GM12878 (cell line): ENCODE measurements at places on chromosomes 6 and 20.

GRCh38 chr6:44116641-44117382, 10.4 kb downstream of the MRPL14 start:
- peaks cover 3% of the 10 kb centered on the region; the same call in 1 of the 2 replicates for H3K4me1 ChIP-seq
- no peak overlapping the region for H3K27ac ChIP-seq
- H3K36me3 ChIP-seq = peaks cover 17% of the 10 kb centered on the region

DNA sequence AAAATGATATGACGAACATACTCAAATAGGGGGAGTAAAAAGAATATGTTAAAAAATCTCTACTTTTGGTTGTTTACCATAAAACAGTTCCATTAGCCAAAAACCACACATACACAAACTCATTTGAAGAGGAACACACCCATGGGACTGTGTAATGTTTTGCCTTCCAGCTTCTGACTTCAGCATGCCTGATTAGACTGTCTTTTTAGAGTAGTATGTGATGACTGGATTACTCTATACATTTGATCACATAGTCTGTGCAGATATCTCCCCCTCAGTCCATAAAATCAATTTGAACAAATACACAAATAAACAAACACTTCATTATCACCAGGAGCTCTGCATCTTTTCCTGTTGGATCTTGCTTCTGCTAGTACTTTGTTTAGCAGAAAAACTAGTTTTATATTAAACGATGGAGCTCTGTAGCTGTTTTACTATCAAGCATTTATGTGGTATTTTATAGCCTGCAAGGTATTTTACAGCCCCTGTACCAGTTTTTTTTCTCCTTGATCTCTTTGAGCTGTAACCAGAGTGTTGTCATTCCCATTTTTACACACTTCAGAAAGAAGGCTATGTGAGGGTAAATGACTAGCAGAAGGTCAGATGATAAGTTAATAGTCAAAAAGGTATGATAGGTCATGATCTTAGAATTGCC, 866.5 kb upstream of the MAP3K7 start:
- H3K4me1 ChIP-seq = no peaks in the 10 kb centered on the region
- no peak overlapping the region for H3K27ac ChIP-seq
- no peaks in the 10 kb centered on the region for H3K36me3 ChIP-seq
- H3K4me3 ChIP-seq = no peak overlapping the region
- H3K27me3 ChIP-seq = no peaks in the 10 kb centered on the region
- DNase-seq = no peak

- H3K27me3 ChIP-seq = no peaks in the 10 kb centered on the region
- no peaks in the 10 kb centered on the region for H3K36me3 ChIP-seq
- H3K27ac ChIP-seq = no peak overlapping the region
- no peaks in the 10 kb centered on the region for H3K4me1 ChIP-seq
- DNase-seq = no peak
- H3K4me3 ChIP-seq = no peak overlapping the region
These were observed 87.8 kb downstream of the PLCB4 start for GRCh38 chr20:9156529-9157280.

GRCh38 chr6:4336778-4337442, 201.5 kb upstream of the ECI2 start:
- H3K27me3 ChIP-seq = no peaks in the 10 kb centered on the region
- no peaks in the 10 kb centered on the region for H3K36me3 ChIP-seq
- H3K4me1 ChIP-seq = no peaks in the 10 kb centered on the region; the same call in 1 of the 2 replicates
- DNase-seq = no peak

GRCh38 chr6:151497905-151498304, 4.1 kb downstream of the CCDC170 start:
- H3K27me3 ChIP-seq = peaks cover 3% of the 10 kb centered on the region; the same call in 1 of the 2 replicates
- DNase-seq = no peak
- H3K4me1 ChIP-seq = peaks cover 2% of the 10 kb centered on the region
- no peaks in the 10 kb centered on the region for H3K36me3 ChIP-seq

DNA sequence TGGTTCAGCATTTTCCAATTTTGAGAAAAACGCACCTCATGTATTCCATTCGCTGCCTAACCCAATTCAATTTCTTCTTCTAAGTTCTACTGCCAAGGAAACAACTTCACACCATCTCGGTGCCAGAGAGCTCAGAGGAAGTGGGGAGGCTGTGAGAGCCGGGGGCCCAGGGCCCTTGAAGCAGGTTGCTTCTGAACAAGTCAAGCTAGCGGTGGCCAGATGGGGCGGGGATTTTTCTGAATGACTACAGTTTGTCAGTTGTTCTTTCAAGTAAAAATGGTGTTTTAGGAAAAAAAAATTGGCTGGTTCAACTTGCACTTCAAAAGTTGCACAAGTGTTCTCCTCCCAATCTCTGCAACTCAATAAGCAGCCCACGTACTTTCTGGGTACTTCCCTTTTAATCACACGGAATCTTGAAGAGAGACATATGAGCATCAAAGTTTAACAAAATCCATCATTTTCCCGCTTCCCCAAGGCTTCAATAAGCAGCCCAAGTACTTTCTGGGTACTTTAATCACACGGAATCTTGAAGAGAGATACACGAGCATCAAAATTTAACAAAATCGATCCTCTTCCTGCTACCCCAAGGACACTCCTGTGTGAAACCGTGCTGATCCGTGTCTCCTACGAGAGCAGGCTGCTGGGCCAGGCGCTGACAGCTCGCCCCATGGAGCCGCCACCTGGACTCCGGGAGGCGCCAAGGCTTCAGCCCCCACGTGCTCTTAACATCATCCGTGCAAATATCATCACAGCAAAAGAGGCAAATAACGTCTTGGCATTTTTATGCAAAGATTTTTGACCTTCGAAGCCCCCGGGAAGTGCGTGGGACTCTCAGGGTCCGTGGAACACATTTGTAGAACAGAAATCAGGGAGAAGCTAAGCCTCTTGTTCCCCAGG, 186.7 kb upstream of the PDE10A start:
- no peaks in the 10 kb centered on the region; the same call in 1 of the 2 replicates for H3K27me3 ChIP-seq
- no peak for DNase-seq
- no peaks in the 10 kb centered on the region for H3K36me3 ChIP-seq
- H3K4me3 ChIP-seq = no peak overlapping the region
- no peak overlapping the region for H3K27ac ChIP-seq
- no peaks in the 10 kb centered on the region for H3K4me1 ChIP-seq

GRCh38 chr6:71393981-71394432, 105.4 kb downstream of the OGFRL1 start:
- H3K36me3 ChIP-seq = no peaks in the 10 kb centered on the region
- no peak overlapping the region for H3K27ac ChIP-seq
- no peaks in the 10 kb centered on the region for H3K27me3 ChIP-seq
- DNase-seq = no peak

DNA sequence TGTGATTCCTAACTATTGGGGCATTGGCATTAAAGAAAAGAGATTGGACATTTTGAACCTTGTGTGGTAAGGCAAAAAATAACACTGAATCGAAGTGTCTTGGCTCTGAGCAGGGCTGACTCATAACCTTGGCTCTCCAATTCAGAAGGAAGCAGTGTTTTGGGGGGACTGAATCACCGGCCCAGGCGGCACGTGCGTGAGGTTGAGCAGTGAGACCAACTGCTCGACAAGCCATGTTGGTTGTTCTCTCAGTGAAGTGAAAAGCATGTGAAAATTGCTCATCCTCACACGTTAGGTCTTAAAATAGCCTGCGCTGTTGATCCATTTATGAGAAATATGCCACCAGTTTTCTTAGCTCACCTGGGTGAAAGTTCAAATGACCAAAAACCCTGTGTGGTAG, 137.8 kb upstream of the SPACA1 start:
- no peak for DNase-seq
- H3K36me3 ChIP-seq = no peaks in the 10 kb centered on the region
- no peak overlapping the region for H3K4me3 ChIP-seq

DNA sequence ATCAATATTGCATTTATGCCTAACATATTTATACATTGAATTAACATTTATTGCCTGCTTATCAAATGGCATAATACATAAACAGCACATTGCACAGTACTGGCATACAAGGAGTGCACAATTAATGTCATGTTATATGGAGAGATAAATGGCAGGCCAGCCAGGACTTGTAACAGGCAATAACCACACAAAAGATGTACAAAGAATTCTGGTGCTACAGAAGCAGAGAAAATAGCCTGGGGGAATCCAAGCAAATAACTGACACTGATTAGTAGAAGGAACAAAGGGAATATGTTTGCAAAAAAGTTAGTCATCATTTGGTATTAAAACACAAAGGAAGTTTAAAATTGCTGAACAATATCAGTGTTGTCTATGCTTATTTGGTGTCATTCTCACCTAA, 27.3 kb downstream of the COL21A1 start:
- no peaks in the 10 kb centered on the region for H3K4me1 ChIP-seq
- H3K27me3 ChIP-seq = no peaks in the 10 kb centered on the region
- no peak overlapping the region for H3K27ac ChIP-seq
- H3K4me3 ChIP-seq = no peak overlapping the region

DNA sequence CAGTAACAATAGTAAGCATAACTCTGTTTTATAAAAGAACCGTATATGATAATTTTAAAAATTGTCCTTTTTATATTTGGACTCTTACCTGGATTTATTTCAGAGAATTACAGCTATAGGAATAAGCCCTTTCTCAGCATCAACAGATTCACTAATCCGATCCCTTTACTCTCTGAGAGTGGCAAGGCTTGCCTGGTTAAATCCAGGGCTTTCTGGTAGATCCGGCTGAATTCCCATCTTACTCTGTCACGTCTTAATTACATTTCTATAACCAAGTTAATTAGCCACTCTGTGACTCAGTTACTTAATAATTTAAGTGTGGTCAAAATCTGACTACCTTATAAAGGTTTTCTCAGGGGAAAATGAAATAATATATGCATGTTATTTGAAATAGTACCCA, 294.7 kb downstream of the FRK start:
- no peak overlapping the region for H3K4me3 ChIP-seq
- no peak overlapping the region for H3K27ac ChIP-seq
- DNase-seq = no peak
- no peaks in the 10 kb centered on the region for H3K36me3 ChIP-seq
- H3K4me1 ChIP-seq = no peaks in the 10 kb centered on the region

GRCh38 chr6:75205776-75206575, at the start of gene COL12A1:
Gene COL12A1 (minus strand): TSS chr6:75206053. CDS start chr6:75202792, 3,261 bp downstream.
- no peak within 1 kb of the TSS for H3K27ac ChIP-seq
- DNase-seq = no peak
- no peaks in the 10 kb centered on the region for H3K36me3 ChIP-seq
- peaks cover 33% of the 10 kb centered on the region for H3K27me3 ChIP-seq
- no peaks in the 10 kb centered on the region for H3K4me1 ChIP-seq

GRCh38 chr20:54654450-54654849, 179.1 kb downstream of the DOK5 start:
- no peak overlapping the region for H3K27ac ChIP-seq
- H3K36me3 ChIP-seq = no peaks in the 10 kb centered on the region
- H3K27me3 ChIP-seq = no peaks in the 10 kb centered on the region
- no peak for DNase-seq
- H3K4me1 ChIP-seq = no peaks in the 10 kb centered on the region

DNA sequence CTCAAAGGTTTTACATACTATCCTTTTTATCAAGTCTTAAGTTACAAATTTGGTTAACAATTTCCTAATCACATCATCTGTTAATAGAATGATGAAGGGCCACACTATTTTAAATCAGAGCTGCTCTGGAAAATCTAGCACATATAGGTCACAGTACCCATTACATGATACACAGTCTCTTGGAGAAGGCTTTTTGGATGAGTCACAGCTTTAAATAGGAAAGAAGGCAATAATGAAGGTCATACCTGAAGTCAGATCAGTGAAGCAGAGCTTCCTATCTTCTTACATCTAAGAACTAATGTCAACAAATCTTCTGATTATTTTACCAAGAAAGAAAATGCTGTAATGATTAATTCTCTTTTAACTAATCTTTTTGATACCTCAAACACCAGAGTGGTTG, 248.5 kb downstream of the BTBD9 start:
- no peak for DNase-seq
- no peaks in the 10 kb centered on the region for H3K27me3 ChIP-seq
- H3K4me3 ChIP-seq = no peak overlapping the region
- no peak overlapping the region for H3K27ac ChIP-seq

DNA sequence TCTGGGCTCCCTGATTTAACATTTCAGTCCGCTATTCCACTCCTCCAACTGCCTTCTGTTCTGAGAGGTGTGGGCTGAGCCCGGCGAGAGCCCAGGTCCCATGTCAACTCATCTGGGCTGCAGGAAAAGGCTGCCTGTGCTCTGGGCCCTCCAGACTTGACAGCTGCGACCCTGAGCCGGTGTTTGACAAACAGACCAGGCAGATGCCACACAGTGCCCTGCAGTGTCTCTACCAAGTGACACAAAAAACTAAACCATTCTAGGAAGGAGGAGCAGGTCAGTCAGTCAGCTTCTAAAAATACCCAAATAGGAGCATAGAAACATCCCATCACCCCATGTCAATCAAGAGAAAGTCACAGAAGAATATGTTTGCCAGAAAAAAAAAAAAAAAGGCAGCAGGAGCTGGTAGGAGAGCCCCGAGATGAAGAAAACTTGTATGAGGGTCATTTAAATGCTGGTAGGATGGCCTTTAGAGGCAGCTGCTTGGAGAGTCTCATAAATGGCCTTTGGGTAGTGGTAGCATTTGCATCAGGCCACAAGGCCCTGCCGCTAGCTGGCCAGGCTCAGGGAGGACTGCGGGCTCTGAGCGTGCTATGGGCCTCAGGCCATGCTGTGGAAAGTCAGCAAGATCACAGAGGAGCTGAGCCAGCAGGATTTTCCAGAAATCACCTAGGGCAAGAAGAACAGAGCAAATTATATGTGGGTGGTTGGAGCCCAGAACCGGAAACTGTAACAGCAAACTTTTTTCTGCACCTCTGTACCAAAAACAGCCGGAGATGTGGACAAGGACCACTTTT, 36.6 kb upstream of the GFOD1 start:
- DNase-seq = no peak
- H3K4me3 ChIP-seq = no peak overlapping the region
- no peaks in the 10 kb centered on the region for H3K36me3 ChIP-seq
- H3K27ac ChIP-seq = no peak overlapping the region

DNA sequence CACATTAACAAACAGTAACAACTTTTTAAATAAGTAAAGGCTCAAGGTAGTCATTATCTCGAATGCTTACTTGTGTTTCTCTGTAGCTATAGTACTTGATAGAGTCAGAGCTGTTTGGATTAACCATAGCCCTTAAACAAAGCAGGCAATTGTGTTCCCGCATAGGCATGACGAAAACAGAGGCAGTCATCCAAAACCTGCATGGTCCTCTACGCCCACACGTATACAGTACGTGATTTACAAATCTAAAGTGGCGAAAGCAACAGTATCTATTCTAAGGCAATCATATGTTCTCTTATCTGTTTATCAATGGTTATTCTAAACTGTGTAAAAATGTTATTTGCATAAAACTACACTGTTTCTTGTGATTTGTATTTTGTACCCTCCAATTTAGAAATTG, 31.8 kb downstream of the HFE start:
- no peaks in the 10 kb centered on the region for H3K27me3 ChIP-seq
- H3K36me3 ChIP-seq = no peaks in the 10 kb centered on the region
- peaks cover 3% of the 10 kb centered on the region; the same call in 1 of the 2 replicates for H3K4me1 ChIP-seq

- no peak for DNase-seq
- H3K27ac ChIP-seq = no peak overlapping the region
- no peaks in the 10 kb centered on the region for H3K36me3 ChIP-seq
- H3K4me1 ChIP-seq = no peaks in the 10 kb centered on the region
These were observed 106.0 kb upstream of the CDH4 start for GRCh38 chr20:61146023-61146422.

DNA sequence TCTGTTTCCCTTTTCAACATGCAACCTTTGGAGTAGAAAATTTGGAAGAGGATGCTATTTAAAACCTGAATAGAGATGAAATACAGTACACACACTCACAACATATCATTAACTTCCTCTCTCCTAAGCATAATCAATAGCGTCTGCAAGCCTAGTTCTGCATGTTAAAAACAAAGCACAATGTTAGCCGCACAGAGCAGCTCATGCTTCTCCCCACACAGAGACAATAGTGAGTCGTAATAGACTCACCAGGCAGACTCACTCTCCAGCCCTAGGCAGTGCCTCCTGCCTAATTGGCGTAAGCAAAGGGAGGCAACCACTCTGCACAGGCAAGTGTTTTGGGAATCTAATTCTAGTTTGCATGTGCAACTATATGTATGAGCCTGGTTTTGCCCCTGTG, 45.8 kb upstream of the ARID1B start:
- H3K27ac ChIP-seq = no peak overlapping the region
- no peaks in the 10 kb centered on the region for H3K36me3 ChIP-seq
- DNase-seq = no peak
